Activated naive CD4-positive, alpha-beta T cell (primary cell): ENCODE measurements at places on chromosomes 5 and 9.

- peak; percentile 37 for DNase-seq
These were observed at the start of gene NPDC1 for GRCh38 chr9:137046088-137046787. TSS of gene NPDC1 (minus strand) at chr9:137046177. CDS start at chr9:137045989, 188 bp downstream.

GRCh38 chr9:131274674-131275331 lies 1.5 kb downstream of the FAM78A start:
- no peak for DNase-seq

GRCh38 chr5:138720840-138721239 lies 32.4 kb upstream of the CTNNA1 start:
- DNase-seq: no peak

- DNase-seq: no peak
These were observed 284.8 kb downstream of the CTNND2 start for GRCh38 chr5:11619339-11620024.

DNA sequence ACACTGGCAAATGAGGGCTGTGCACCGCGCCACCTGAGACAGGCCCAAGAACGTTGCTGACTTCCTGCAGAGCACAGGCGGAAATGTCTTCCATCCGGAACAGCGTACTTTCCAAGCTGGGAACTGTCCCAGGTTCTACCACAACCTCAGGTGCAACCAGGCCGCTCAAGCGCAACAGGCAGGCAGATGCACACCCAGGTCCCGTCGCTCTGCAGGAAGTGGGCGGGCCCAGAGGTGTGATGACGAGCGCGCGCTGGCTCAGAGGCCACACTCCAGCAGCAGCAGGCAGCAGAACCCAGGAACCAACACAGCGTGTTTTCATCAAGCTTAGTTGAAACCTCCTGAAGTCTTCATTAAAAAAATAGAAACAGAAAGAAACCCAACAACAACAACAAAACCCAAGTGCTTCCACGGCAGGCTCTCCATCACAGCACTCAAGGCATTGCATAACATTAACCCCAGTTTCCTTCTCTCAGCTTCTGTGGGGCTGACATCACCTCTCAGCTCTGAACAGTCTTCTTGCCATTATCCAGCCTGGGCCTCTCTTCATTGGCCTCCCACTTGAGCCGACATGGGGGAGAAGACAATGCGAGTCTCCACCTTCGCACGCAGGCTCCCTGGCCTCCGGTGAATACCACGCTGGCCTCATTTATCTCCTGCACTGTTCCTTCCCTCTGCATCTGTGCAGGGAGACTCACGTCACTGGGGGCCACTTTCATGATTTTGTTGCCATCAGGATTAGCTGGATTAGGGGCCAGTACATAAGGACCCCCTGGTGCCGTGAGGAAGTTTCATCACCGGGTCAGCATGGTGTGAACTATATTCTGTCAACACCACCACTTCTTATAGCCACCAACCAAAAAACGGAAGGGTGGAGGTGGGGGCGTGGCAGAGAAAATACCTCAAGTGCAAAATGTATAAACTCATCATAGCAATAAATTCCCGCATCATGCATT lies 22.1 kb downstream of the PTCH1 start:
- DNase-seq: peak; percentile 81

DNA sequence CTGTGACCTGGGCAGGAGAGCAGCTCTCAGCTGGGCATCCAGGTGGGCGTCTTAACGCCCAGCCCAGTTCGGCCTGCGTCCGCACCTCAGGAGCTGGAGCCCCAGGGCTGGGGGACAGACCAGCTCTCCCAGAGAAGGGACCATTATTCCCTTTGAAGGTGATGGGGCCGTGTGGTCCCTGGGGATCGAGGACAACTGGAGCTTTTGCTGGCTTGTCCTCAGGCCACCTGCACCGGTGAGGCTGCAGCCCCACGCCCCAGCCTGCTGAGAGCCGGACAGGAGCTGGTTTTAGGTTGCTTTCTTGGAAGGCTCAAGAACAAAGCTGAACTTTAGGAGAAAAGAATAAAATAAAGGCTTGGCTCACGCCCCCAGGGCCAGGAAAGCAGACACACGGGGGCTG lies 40.9 kb downstream of the NACC2 start:
- no peak for DNase-seq

DNA sequence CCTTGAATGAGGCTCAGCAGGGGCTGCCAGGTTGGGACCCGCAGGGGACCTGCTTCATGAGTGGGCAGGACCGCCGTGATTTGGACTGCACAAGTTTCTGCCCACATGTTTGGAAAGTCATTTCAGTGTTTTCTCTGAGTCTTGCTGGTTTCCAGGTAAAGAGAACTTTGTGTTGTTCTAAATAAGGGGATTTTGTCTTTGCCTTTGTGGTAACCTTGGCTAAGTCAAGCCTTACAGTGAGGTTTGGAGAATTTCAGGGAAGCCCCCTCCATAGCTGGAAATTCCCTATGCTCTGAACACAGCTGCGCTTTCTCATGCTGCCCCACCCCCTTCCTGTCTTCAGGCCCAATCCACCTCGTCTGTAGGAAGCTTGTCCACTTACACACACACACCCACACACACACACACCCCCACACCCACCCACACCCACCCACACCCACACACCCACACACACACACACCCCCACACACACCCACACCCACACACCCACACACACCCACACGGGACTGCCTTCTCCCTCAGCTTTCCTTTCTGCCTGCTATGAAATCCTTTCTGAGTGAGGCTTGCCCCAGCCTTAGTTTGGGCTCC lies 270.1 kb downstream of the HSPA4 start:
- DNase-seq: no peak

GRCh38 chr5:58188262-58188651 lies 271.6 kb downstream of the PLK2 start:
- DNase-seq: no peak

DNA sequence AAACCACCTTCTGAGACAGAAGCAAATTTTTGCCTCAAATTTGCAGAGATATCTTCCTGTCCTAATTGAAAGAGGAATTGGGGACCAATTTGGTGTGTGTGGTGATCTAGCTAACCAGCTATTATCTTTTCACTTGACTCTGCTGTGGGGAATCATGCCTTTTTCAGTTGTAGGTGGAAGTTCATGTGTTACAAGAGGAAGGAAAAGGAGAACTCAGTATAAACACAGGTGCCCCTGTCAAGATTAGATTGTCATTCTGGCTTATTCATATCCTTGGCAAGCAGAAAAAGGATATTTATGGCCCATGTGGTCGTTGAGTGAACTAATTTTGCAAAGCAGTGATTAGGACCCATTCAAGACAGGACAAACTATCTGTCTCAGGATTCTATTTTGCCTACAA lies 336.8 kb upstream of the SLC30A5 start:
- no peak for DNase-seq

DNA sequence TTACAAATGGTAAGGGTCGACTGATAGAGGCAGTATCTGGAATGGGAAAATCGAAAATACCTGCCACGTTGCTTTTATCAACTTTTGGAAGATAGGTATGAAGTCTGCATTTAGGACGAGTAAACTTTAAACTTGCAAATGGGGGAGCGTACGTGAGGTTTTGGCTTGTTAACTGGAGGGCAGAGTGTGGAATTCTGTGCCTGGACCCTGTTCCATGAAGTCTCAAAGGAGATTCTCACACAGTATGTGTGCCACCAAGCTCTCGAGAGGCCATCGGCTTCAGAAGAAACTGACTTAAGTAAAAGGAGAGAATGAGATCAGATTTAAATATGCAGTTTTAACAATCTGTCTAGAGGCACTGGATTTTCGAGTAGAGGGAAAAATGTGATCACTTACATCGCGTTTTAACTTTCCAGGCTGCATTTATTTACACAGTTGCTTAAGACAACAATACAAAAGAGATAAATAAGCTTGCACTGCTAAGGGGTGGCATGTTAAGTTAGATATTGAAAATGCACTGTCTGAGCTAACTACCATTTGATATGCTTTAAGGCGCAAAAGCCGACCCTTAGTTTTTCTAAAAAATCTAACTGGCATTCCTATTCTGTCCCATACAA lies 401.6 kb downstream of the EBF1 start:
- no peak for DNase-seq

DNA sequence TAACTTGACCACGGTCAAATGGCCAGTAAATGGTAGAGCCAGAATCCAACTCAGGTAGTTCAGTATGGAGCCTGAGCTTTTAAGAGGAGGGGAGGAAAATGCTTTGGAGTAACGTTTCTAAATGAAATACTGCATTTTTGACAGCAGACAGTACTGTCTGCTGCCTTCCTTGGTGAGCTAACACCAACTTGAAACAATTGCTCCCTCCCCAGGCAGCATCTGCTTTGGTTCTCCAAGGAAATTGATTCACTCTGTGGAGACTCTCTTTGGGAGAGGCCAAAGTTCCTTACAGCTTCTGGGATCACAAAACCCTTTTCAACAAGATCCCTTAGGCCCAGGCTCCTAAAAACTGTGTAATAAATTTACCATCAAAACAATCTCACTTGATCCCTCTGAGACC lies 75.2 kb upstream of the SSBP2 start:
- DNase-seq: no peak

DNA sequence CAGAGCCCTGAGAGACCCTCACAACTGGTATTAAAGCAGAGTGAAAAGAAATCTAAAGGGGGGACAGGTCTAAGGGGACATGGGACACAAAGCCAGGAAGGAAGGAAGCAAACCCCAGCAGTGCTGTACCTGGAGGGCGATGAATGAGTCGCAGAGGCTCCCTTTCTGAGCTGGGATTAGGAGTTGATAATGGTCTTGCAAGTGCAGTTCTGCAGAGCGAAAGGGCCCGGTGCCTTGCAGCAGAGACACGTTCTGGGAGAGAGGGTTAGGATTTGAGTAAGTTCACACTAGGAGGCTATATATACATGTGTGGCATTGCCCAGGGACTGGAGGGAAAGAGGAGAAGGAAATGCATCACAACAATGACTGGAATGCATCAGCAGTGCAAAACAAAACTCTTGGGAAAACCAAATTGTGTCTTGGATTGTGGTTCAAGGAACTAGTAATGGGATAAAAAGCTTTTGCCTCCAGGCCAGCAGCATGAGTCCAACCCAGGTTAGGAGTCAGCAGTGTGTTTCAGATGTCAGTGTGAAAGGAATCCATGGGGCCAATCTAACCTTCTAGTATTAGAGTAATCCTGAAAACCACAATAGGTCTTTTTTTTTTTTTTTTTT lies 38.8 kb upstream of the LIFR start:
- DNase-seq: no peak

DNA sequence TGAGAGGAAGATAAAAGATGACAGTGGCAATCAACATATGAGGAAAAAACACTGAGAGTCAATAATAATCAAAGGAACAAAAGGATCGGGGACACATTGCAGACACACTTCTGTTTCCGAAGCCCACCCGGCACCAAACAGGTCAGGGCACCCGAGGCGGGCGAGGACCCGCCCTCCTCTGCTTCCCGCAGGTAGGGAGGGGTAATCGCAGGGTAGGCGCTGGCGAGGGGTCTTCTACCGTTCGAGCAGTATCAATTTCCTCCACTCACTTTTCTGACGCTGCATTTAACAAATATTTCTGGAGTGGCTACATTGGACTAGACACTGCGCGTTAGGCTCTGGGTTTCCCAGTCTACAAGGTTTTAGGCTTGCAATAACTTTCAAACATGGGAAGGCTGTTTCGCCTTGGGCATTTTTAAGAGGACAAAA lies 1.3 kb downstream of the TXN start:
- DNase-seq: peak; percentile 2

- DNase-seq: no peak
These were observed 93.6 kb upstream of the RANBP3L start for GRCh38 chr5:36395260-36395659.

GRCh38 chr5:132674671-132675506 lies 1.1 kb downstream of the IL4 start:
- no peak for DNase-seq

DNA sequence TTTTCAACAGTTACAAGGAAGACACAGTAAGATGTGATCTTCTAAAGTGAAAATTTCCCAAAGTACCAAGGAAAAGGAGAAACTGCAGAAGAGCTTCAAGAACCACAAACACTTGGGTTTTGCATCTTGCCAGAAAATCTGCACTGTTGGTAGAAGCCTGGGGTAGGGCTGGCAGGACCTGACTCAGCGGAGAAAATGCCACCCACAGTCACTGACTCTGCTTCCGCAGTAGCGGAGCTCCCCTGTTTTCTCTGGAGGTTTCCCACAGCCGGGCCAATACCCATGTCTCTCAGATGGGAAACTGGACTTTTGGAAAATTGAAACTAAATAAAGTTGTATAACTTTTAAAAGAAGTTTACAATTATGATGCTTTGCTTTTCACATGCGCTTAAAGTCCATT lies 104.2 kb downstream of the MEF2C start:
- DNase-seq: no peak

- DNase-seq: no peak
These were observed 7.0 kb downstream of the TPM2 start for GRCh38 chr9:35682520-35683315.

DNA sequence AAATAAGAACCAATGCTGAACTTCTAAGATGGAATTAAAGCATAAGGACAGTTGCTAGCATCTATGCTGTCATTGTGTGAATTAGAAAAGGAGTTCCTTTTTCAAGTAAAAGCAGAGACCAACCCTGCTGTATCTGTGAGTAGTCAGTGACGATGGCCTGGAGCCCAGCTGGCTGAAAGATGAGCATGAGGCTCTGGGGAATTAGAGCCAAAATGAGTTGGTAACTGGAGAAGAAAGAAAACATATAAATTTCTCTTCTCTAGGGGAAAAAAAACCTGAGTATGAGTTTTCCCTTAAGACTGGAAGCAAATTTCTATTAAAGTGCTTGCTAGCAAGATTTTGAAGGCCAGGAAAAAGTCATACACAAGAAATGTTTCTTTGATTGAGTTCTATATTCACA lies 1.6 kb upstream of the SPZ1 start:
- no peak for DNase-seq

- no peak for DNase-seq
These were observed 1.8 kb upstream of the INIP start for GRCh38 chr9:112719696-112720095.

DNA sequence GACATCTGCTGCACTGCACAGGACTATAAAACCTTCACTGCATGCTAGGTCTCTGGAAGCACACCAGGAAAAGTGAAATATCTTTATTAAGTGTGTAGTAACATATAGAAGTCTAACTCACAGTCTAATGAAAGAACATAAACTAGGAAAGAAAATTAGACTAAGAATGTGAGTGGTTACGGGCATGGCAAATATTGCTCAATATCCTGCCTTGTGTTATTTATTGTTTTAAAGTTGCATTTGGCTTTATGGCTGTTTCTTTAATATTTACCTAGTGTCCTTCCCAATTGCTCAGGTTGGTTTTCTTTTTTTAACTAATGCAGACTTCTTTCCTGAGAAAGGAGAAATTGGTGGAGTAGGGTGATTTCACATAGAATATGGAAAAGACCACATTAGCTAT lies 342.4 kb downstream of the KIAA0825 start:
- no peak for DNase-seq

DNA sequence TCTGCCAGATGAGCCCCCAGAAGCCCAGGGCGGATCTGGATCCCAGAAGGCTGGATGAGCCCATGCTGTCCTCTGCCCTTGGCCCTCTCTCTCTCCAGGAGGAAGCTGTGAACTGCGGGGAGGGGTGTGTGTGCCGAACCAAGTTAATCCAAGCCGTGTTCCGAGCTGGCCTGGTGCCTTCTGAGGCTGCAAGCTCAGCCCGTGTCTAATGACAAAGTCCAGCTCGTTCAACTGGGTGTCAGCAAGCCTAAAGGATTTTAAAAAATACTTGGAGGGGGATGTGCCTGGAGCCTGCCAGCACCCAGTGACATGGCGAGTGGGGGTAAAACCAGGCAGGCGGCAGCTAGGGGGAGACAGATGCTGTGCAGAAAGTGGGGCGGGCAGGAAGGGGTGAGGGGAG lies 8.0 kb downstream of the STC2 start:
- DNase-seq: no peak
